ENCODE measurements at places on chromosomes 6 and 20. TPM values are rescaled to one million over a fixed set of nuclear protein-coding genes. Genes with fewer than 3 reads are reported as not detected.

The SCAF8 gene
- 30.8 TPM for total RNA-seq

The CLPSL2 gene
- total RNA-seq = not detected

The MACROD2 gene
- total RNA-seq = 0.46 TPM

The LCA5 gene
- total RNA-seq = 1.7 TPM

The NFYA gene
- total RNA-seq = 12.9 TPM

The MYLK2 gene
- 0.55 TPM for total RNA-seq

The NOX3 gene
- not detected for total RNA-seq

The FHL5 gene
- not detected for total RNA-seq

The BACH2 gene
- total RNA-seq = 0.65 TPM

The PHACTR3 gene
- total RNA-seq = not detected

The SLPI gene
- 0.33 TPM for total RNA-seq

The DEFB123 gene
- not detected for total RNA-seq

The FAM162B gene
- not detected for total RNA-seq

The GNAS gene
- 416 TPM for total RNA-seq

The ENPP1 gene
- total RNA-seq = 5.6 TPM

The LY6G6D gene
- not detected for total RNA-seq

The ABHD16B gene
- not detected for total RNA-seq

The TCF15 gene
- not detected for total RNA-seq

The SYS1 gene
- total RNA-seq = 14.5 TPM

The RPN2 gene
- 264 TPM for total RNA-seq

The KCNG1 gene
- total RNA-seq = 6.2 TPM

The ERGIC3 gene
- total RNA-seq = 258 TPM

The LST1 gene
- total RNA-seq = not detected

The HSPA12B gene
- total RNA-seq = not detected

The WDR46 gene
- 77.9 TPM for total RNA-seq

The ASIP gene
- total RNA-seq = not detected

The TMEM217 gene
- total RNA-seq = 3.2 TPM

The PRSS35 gene
- 1.3 TPM for total RNA-seq

The HEY2 gene
- not detected for total RNA-seq

The UBE2V1 gene
- 58.9 TPM for total RNA-seq

The BMP7 gene
- total RNA-seq = 7.8 TPM

The MUC22 gene
- total RNA-seq = not detected

The KHDC1 gene
- total RNA-seq = 6.4 TPM

The PAX1 gene
- total RNA-seq = not detected

The PLN gene
- not detected for total RNA-seq

The SLC35F1 gene
- total RNA-seq = not detected

The PNRC1 gene
- 10.9 TPM for total RNA-seq

The TBXT gene
- total RNA-seq = not detected

The TINAG gene
- total RNA-seq = not detected

The CNKSR3 gene
- 2.7 TPM for total RNA-seq

The C6orf15 gene
- 2.4 TPM for total RNA-seq

The PRELID3B gene
- total RNA-seq = 196 TPM

The CPXM1 gene
- not detected for total RNA-seq

All from A172 (cell line).